ENCODE measurements at places on chromosomes 6 and 20.

- DNase-seq = no peak
Observed at GRCh38 chr20:61014491-61014890, 237.6 kb upstream of the CDH4 start.

- no peak for DNase-seq
Observed at GRCh38 chr6:156269751-156270369, 507.3 kb upstream of the ARID1B start.

GRCh38 chr20:1304710-1305515 lies 24.0 kb downstream of the SDCBP2 start:
- no peak for DNase-seq

DNA sequence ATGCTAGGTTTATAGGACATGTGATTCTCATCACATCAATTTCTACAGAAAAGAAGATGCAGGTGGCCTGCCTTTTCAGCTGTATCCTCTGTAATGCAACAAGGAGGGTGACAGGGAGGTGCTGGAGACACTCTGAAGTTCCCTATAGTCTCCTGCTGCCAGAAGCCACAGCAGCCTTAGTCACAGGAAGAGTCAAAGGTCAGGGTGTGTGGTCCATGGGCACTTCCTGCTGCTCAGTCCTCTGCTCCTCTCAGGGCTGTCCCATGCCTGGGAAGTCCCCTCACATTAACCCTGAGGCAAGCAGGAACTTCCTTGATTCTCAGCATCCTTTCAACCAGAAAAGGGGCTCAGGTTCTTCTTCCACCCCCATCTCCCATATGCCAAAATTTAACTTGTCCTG lies 144.8 kb upstream of the FOXA2 start:
- no peak for DNase-seq

GRCh38 chr20:63819224-63819921 lies 11.7 kb downstream of the ZBTB46 start:
- no peak for DNase-seq

DNA sequence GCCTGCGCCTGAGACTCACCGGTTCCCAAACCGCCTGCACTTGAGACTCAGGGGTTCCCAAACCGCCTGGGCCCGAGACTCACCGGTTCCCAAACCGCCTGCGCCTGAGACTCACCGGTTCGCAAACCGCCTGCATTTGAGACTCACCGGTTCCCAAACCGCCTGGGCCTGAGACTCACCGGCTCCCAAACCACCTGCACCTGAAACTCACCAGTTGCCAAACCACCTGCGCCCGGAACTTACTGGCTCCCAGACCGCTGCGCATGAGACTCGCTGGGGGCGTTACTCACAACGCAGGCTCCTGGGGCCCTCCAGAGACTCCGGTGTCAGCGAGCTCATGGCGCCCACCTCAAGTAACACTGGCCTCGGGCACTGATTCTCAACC lies 90.2 kb downstream of the DACT2 start:
- DNase-seq = no peak

DNA sequence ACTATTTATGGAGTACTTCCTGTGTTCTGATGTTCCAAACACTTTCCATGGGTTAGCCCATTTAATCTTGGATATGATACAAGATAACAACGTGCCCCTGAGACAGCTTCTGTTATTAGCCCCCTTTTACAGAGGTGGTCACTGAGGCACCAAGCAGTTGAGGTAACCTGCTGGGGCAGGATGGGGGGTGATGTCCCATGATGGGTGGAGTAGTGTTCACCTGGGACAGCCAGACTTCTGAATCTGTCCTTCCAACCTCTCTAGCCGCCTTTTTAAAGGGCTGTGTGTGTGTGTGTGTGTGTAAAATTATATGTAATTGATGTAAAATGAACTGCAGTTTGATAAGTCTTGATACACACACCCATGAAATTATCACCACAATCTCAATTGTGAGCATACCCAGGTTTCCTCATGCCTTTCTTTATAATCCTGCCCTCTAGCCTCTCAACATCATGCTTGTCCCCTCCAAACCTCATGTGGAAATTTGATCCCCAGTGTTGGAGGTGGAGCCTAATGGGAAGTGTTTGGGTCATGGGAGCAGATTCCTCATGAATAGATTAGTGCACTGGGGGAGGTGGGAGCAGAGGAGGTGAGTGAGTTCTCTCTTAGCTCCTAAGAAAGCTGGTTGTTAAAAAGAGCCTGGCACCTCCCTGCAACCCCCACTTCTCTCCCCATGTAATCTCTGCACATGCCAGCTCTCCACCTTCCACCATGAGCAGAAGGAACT lies 39.2 kb downstream of the PLAGL2 start:
- no peak for DNase-seq

GRCh38 chr20:48220033-48220633 lies 434.9 kb upstream of the SULF2 start:
- no peak for DNase-seq

- no peak for DNase-seq
Observed at GRCh38 chr6:133202610-133203343, 38.4 kb upstream of the EYA4 start.

DNA sequence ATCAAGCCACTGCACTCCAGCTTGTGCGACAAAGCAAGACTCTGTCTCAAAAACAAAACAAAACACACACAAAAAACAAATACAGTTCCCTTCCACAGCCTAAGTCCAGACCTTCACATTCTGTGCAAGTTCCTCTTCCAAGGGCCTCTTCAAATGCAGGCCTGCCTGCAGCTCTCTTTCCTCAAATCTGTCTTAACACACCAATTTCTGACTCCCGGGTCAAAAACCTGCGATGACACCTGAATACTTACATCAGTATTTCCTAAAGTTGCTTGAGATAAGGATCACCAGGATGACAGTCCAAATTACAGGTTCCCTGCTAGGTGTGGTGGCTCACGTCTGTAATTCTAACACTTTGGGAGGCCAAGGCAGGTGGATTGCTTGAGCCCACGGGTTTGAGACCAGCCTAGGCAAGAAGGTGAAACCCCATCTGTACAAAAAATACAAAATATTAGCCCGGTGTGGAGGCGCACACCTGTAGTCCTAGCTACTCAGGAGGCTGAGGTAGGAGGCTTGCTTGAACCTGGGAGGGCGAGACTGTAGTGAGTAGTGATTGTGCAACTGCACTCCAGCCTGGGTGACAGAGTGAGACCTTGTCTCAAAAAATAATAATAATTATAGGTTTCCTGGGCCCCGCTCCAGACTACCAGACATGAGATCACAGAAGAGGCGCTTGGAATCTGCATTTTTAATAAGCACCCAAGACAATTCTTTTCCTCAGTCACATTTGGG lies 8.8 kb upstream of the PARD6B start:
- DNase-seq = no peak

- no peak for DNase-seq
Observed at GRCh38 chr20:60558486-60558885, 600.3 kb downstream of the CDH26 start.

- no peak for DNase-seq
Observed at GRCh38 chr6:53014063-53014462, 19.0 kb upstream of the GSTA4 start.

DNA sequence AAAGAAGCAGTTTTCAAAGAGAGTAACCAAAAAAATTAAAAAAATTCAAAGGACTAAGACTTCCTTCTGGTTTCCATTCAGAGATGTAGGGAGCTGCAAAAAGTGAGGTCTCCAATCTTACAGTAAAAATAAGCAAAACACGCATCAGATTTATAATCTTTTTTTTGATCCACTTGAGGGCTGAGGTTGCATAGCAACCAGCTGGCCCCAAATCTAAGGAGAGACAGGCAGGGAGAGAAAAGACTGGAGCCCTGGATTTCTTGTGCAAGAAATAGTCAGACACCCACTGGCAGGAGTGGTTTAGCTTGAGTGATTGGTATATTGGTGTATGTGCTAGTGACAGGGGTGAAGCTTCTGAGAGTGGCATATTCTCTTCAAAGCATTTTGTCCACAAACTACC lies 135.9 kb upstream of the FUT9 start:
- no peak for DNase-seq

Measured in NCI-H1048 (cell line).